ENCODE measurements at places on chromosomes 1 and 21.

DNA sequence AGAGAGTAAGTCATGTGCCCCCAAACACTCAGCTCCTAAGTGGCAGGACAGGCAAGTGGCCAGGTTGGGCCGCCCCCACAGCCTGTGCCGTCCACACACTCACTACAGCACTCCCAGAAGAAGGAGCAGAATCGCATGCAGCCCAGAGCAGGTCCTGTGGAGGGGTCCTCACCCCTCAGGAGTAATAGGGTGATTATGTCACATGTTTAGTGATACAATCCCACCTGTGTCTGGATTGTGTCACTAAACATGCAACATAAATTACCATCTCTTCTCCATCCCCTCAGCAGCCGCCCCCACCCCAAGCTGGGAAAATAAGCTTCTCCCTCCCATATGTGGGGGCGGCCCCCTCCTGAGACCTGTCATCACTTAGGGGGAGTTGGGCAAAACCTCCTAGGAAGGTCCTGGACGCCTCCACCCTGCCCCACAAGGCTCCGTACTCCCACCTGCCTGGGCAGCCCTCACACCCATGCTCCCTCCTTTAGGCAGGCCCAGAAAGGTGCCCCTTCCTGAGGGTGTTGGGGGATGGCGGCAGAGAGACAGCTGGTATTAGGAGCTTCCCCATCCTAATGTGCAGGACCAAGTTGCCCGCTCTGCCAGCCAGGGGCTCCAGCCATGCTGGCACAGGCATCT is 56.9 kb downstream of the STUM start:
- DNase-seq: no peak

- no peak for DNase-seq
Measured at GRCh38 chr1:60553730-60554129, 480.2 kb upstream of the C1orf87 start.

DNA sequence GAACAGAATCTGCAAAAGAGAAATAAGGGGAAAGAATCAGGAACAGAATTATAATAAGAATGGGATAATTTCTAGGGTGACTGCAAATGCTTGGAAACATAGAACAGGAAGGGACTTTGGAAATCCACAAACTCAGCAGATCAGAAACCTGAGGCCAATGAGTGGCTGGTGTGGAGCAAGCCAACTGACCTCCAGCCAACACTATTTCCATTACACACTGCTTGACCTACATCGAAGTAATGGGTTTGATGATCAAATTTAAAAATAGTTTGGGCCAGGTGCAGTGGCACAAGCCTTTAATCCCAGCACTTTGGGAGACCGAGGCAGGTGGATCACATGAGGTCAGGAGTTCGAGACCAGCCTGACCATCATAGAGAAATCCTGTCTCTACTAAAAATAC is 284.9 kb downstream of the GRIK1 start:
- no peak for DNase-seq

- peak; percentile 61 for DNase-seq
Measured at GRCh38 chr1:22976461-22977243, 4.0 kb upstream of the LACTBL1 start.

- DNase-seq: no peak
Measured at GRCh38 chr1:155277902-155278688, 832 bp downstream of the HCN3 start.

DNA sequence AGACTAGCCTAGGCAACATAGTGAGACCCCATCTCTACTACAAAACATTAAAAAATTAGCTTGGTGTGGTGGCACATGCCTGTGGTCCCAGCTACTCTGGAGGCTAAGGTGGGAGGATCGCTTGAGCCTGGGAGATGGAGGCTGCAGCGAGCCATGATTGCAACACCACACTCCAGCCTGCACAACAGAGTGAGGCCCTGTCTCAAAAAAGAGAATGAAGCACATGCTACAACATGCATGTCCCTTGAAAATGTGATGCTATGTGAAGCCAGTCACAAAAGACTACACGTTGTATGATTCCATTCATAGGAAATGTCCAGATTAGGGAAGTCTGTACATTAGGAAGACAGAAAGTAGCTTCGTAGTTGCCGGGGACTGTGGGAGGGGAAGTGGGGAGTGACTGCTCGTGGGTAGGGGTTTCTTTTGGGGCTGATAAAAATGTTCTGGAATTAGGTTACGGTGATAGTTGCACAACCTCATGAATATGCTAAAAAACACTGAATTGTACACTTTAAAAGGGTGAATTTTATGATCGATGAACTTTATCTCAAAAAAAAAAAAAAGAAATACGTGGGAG is 202.1 kb downstream of the KAZN start:
- DNase-seq: no peak

DNA sequence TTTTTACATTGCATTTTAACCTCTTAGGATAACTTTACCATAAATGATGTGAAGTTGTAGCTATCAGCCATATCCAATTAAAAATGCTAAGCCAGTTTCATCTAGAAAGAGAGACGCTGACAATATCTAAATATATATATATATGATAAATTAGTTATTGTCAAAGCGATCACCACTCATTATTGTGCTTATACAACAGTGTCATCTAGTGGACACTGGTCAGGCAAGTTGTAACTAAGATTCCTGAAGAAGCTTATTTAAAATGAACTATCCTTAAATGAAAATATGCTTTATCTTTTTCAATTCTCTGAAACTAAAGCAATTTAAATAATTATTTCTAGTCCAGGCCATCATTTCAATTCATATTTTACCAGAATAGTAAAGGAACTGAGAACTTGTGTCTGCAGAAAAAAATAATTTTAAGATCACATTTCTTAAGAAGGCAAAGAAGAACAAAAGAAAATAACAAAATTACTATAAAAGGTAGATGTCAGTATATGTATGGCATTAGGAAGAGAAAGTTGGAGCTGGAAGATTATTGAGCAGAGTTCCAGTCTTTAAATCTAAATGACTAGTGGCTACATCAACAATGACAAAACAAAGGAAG is 193.3 kb upstream of the SNX7 start:
- DNase-seq: peak; percentile 4

DNA sequence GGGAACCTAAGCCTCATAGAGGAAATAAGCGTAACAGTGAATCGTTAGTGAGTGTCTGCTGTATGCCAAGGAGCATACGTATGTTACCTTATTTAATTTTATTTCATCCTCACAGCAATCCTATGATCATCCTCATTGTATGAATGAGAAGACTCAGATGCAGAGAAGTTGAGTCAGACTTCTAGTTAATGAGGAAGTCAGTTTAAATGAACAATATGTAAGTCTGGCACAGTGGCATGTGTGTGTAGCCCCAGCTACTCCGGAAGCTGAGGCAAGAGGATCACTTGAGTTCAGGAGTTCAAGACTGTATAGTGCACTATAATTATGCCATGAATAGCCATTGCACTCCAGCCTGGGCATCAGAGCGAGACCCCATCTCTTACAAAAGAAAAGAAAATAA is 148.0 kb downstream of the ZZZ3 start:
- DNase-seq: no peak

Data from NCI-H524 treated with DMSO at 0.1 percent for 48 hours (cell line).